Smooth muscle cell of the pulmonary artery (primary cell): ENCODE measurements at places on chromosomes 4 and X. TPM values are rescaled to one million over a fixed set of nuclear protein-coding genes. Genes with fewer than 3 reads are reported as not detected.

FDCSP gene
- not detected in 2 replicates for total RNA-seq

ZMAT1 gene
- 0.98 and 1.1 TPM in 2 replicates for total RNA-seq

STPG2 gene
- 0.10 TPM in 1 of 2 replicates, not detected in the other for total RNA-seq

CT83 gene
- not detected in 2 replicates for total RNA-seq

F8A1 gene
- total RNA-seq: 4.8 and 6.7 TPM in 2 replicates

AGTR2 gene
- not detected in 2 replicates for total RNA-seq

CCKAR gene
- 0.07 TPM in 1 of 2 replicates, not detected in the other for total RNA-seq

GSPT2 gene
- total RNA-seq: 4.8 and 7.0 TPM in 2 replicates

DGAT2L6 gene
- total RNA-seq: not detected in 2 replicates

RNF150 gene
- 3.3 and 5.6 TPM in 2 replicates for total RNA-seq

MAPK10 gene
- total RNA-seq: 8.8 and 19.0 TPM in 2 replicates

PCSK1N gene
- total RNA-seq: 0.46 and 10.7 TPM in 2 replicates

DACH2 gene
- total RNA-seq: not detected in 2 replicates

ANAPC10 gene
- 22.3 and 23.3 TPM in 2 replicates for total RNA-seq

HEPH gene
- 102 and 139 TPM in 2 replicates for total RNA-seq

GABRA4 gene
- under 0.01 TPM in 1 of 2 replicates, not detected in the other for total RNA-seq
